ENCODE measurements at places on chromosomes 13 and 19. TPM values are rescaled to one million over a fixed set of nuclear protein-coding genes. Genes with fewer than 3 reads are reported as not detected.

The CEACAM1 gene
- 4.0 TPM for total RNA-seq

The PLPP2 gene
- total RNA-seq = 2.1 TPM

The PSG2 gene
- total RNA-seq = not detected

The ZNF837 gene
- 2.3 TPM for total RNA-seq

Measured in activated T-cell treated with anti-CD3 and anti-CD28 coated beads, Interleukin-2, amount 50 U/mL, for 72 hours (primary cell).